ENCODE measurements at places on chromosomes 12 and 14.

DNA sequence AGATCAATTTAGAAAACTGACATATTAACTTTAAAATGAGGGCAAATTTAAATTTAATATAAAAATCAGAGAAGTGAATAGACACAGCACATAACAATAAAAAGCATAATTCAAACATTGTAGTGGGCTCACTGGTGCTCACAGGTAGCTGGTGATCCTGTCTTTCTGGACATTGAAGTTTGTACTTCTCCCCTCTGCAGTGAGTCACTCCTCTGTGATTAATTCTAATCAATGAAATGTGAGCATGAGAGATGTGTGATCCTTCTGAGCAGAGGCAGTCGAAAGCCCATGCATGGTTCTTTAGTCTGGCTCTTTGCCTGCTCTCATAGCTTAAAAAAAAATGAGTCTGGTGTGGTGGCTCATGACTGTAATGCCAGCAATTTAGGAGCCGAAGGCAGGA lies 59.0 kb upstream of the RERGL start:
- no peak for DNase-seq

DNA sequence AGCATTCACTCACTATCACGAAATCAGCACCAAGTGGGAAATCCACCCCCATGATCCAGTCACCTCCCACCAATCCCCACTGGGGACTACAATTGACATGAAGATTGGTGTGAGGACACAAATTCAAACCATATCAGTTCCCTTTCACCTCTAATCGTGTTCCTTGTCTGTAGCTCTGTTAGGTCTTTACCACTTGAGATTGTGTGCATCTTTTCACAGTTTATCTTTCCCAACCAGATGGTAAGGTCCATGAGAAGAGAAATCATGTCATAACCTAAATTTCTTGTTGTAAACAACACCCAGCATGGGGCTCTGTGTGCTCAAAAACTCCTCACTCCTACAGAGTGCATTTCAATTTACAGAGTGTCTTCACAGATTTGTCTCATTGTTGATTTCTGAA lies 27.1 kb upstream of the PCED1B start:
- no peak for DNase-seq

DNA sequence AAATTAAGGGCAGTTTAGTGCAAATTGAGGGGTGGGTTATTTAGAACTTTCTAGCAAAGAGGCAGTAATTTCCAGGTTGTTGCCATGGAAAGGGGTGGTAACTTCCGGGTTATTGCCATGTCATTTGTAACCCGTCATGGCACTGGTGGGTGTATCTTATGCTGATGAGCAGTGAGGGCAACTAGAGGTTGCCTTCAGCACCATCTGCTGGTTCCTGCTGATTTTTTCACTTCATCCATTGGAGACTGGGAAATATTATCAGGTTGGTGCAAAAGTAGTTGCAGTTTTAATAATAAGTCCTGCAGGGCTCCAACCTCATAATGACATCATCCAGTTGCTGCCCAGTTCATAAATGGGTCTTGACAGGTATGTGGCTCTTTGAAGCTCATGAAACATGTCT lies 24.4 kb upstream of the SERPINA4 start:
- DNase-seq: no peak

DNA sequence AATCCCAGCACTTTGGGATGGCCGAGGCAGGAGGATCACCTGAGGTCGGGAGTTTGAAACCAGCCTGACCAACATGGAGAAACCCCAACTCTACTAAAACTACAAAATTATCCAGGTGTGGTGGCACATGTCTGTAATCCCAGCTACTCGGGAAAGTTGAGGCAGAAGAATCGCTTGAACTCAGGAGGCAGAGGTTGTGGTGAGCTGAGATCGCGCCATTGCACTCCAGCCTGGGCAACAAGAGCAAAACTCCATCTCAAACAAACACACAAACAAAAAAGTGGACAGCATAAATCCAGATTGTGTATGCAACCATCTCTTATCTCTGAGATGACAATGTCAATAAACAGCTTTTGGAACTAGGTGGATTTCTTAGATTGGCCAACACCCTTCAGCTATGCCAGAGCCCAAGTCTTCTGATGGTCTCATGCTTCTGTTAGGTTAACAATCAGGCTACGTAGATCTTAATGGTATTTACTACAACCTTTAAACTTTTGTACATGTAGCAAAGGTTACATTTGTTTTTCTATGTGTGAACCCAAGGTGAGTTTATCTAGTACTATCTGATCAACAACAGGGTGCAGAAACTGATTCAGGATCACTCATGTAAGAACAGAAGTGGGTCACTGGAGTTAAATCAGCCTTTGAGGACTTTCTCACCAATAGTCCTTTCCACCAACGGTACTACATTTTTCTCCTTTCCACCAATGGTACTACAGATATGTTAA lies 73.7 kb downstream of the DUSP16 start:
- DNase-seq: no peak

GRCh38 chr12:101298426-101298825 lies 18.5 kb downstream of the UTP20 start:
- no peak for DNase-seq

- DNase-seq: peak; percentile 62
These were observed 1.9 kb upstream of the DYNC1H1 start for GRCh38 chr14:101962503-101962874.

GRCh38 chr12:113165521-113166450 lies 16.3 kb downstream of the CFAP73 start:
- no peak for DNase-seq

GRCh38 chr12:6234214-6234613 lies 34.0 kb downstream of the CD9 start:
- no peak for DNase-seq

DNA sequence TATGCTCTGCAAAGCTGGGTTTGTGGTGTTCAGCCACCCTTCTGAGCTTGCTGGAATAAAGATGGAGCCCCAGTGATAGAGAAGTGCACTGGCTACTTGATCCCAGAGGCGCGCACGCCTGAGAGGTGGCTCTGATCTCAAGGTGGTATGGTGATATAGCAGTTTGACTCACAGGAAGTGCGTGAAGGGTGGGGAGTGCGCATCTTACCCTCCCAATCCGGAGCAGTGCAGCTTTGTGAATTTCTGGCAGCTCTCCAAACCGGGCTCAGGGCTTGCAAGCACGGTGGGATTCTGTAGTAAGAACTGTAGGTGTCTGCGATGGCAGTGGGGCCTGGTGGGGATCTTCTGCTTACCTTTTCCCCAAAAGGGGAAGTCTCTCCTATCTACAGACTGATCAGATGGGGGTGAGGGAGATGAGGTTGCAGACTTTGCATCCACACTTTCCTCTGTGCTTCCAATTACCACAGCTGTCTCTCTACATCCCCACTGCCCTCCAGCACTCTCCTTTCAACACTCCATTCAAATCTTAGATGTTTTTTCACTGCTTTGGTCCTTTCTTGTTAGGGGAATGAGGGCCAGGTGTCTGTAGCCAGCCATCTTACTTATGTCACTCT lies 197.4 kb upstream of the SLC38A2 start:
- DNase-seq: no peak

DNA sequence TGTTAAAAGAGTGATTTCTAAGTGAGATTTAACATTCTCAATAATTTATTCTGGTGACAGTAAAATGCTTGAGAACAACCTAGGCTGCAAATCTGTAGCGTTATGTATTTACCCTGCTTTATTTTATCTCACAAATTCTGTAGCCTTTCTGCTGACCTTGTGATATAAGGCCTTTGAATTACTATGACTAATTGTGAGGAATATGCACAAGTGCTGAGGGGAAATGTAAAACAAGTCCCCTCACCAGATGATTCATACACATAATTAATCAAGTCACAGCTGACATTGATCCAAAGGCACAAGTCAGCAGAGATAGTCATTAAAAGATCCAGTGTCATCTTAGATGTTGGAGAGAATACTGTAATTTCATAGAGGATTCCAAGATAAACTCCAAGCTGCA lies 992.7 kb upstream of the USP15 start:
- DNase-seq: no peak

GRCh38 chr12:58833853-58834252 lies 86.5 kb downstream of the LRIG3 start:
- no peak for DNase-seq

DNA sequence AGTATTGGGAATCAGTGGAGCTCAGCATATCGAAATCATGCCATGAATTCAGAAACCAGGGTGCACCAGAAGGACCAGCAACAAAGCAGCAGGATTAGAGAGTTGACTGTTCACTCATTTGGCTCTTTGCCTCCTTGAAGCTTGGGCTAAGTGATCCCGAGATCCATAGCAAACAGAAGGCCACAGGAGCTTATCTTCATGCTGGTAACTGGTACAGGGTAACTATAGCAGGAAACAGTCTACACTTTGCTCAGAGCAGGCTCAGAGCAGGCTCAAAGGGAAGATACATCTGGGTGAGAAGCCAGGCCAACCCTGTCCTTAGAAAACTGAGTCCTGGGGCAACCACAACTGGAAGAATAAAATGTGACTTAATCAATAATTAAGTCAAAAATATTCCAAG lies 111.1 kb downstream of the GRIN2B start:
- no peak for DNase-seq

DNA sequence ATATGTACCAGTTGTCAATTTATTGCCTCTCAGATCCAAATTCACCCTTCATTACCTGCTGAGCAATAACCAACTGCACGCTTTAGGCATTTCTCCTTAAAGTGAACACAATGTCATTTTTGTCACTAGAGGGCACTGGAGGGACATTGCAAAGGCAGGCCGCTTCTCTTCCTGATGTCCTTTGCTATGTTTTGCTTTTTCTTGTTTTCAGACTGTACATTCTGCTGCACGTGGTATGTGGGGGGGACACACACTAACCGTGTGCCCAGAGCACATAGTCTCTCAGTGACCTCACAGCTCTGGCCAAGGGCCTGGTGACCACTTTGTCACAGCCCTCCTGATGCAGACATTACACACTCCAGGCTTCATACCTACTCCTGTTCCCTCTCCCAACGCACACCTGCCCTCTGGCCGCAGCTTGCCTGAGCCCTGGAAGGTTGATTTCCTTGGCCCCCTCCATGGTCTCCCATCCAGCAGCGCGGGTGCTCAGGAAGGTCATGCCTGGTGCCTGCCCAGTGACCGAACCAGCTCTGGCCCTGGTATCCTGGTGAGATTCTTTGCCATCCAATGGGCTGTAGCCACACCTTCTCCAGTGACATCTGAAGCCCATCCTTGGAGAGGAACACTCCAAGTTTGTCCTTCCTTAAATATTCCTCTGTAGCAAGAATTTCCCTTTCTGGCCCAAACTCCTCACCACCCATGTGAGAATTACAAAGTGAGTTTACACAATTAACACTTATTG lies 39.9 kb downstream of the MYO1H start:
- DNase-seq: no peak

DNA sequence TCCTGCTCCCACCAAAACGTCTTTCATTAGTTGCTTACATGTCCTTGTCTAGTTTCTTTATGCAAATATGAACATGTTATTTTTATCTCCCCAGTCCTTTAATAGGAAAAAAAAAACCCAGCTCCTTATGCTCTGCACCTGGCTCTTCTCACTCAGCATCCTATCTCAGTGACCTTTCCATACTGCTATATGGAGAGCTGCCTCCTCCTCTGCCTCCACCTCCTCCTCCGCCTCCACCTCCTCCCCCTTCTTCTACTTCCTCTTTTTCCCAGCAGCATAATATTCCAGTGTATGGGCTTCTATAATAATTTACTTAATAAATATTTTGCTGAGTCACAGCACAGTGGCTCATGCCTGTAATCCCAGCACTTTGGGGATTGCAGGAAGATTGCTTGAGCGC lies 31.5 kb downstream of the ABCB9 start:
- no peak for DNase-seq

GRCh38 chr12:86367137-86367536 lies 110.9 kb upstream of the MGAT4C start:
- DNase-seq: no peak

- DNase-seq: no peak
These were observed 202.4 kb downstream of the ITPR2 start for GRCh38 chr12:26630546-26631027.

GRCh38 chr12:11147420-11147819 lies 13.0 kb upstream of the TAS2R30 start:
- no peak for DNase-seq

GRCh38 chr12:32615441-32615840 lies 63.7 kb upstream of the DNM1L start:
- no peak for DNase-seq

DNA sequence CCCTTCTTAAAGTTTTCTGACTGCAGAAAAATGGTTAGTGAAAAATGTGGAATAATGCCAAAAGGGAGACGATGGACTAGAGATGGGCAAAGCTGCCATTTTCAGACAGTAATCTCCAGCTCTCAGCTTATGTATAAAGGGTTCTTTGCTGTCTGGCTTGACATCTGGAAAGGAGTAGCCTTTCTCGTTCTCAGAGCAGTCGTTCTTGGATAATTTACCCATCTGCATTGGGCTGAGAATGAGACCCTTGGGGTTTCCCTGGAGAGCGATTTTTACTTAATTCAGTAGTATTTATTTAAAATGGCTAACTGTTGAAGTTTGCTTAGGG lies 1.2 kb downstream of the NUDT4 start:
- no peak for DNase-seq

- no peak for DNase-seq
These were observed 80.2 kb downstream of the ESR2 start for GRCh38 chr14:64213853-64214570.

DNA sequence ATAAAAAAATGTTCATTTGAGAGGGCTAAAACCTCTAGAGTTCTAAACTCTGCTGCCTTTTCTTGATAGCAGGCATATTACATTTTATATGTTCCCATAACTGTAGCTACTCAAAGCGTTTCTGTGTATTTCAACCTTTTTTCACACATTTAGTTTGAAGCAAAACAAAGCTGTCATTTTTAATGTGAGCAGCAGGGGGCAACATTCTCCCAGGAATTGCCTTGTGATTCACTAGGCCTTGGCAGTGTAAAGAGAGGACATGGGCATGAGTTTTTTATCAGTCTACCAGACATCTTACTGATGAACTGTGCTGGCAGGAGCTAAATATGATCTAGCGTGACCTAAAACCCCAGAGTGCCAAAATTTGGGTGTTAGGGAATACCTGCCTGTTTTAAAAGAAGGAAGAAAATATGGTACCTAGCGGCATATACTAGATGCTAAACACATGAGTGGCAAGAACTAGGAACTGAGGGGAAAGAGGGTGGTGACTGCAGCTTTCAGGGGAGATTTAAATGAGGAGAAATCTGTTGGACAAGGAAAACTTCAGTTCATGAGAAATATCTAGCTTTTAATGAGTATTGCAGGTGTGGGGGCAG lies 65.3 kb downstream of the IFT43 start:
- DNase-seq: peak; percentile 57

- no peak for DNase-seq
These were observed 13.5 kb upstream of the GPATCH2L start for GRCh38 chr14:76138119-76138757.

- DNase-seq: no peak
These were observed 1.1 kb upstream of the KRT3 start for GRCh38 chr12:52796839-52797528.

DNA sequence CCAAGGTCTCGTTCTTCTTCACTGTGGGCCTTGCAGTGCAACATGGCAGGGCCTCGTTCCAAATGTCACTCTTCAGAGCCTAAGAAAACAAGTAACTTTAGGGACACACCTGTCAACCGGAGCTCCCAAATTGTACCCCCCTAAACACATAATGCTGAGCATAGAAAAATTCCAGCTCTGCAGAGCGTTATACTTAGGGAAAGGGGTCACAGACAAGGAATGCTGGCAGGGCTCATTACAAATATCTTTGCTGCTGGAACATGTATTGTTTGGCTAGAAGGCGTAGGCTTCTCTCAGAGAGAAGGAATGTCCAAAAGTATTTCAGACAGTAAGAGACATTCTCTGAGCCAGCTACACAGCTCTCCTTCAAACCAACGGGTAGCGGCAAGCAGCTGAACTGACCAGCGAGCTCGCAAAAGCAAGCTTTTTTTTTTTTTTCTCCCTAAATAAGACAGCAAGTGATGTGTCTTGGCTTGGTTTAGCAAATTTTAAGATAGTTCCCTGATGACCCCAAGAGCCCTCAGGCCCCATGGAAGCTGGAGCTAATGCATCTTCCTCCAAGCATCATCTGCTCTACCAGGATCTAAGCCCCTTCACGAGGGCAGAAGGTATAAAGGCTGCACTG lies 24.5 kb downstream of the SSH1 start:
- DNase-seq: no peak
